SK-N-MC (cell line): ENCODE measurements at places on chromosomes 7 and 10.

DNA sequence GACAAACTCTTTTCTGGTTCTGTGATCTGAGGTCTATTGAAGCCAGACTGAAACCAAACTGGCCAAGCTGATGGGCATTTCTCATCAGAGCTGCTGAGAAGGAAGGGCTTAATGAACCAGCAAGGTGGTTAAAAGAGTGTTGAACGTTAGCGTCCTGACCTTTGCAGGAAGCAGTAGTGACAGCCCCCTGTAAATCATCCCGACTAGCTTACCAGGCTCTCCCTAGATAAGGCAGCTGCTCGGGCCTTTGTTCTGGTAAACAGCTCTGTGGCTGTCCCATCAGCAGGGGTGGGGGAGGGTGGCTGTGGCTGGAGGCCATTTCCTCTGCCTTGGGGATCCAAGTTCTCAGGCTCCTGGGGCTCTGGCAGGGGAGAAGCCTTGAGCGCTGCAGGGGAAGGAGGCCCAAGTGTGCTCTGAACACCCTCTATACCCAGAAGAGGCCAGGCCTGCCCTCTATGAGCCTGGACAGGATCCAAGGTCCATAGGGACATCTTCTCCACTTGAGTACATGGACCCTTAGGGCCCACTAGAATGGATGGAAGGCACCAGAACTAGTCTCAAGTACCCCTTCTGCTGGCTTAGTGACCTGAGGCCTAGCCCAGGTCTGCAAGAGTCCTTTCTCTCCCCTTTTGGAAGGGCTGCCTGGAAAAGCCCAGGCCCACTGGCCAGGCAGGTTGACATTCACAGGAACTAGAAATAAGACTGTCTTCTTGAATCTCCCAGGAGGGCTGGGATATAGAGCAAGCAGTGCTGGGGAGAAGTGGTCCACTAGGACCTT lies 134.6 kb downstream of the ARHGAP22 start:
- DNase-seq: no peak

GRCh38 chr10:97580421-97581367 lies 3.5 kb upstream of the HOGA1 start:
- DNase-seq: no peak

DNA sequence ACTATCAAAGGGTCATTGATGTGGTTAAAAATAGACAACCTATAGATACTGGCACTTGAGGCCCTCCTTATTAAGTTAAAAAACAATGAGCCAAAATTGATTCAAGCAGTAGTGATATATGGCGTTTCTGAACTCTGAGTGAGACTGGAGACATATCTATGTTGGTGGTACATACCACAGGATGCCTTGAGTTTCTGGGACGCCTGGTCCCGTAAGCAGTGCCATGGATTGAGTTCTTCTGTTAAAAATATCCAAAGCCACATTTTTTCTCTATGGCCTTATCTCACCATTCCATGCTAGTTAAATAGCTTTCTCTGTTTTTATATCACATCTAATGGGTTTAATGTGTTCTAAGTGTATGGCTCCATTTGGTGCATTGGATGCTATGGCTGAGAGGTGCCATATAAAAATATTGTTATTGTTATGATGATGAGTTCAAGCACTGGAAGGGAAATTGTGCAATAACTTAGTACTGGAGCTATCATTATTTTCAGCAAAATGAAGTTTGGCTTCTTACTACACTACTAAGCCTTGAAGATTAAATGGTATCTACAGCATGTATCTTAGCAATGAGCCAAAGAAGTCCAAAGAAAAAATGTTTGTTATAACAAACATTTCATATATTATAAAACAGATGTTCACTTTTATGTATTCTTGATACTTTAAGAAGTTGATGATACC lies 713.9 kb downstream of the SUGCT start:
- DNase-seq: no peak

DNA sequence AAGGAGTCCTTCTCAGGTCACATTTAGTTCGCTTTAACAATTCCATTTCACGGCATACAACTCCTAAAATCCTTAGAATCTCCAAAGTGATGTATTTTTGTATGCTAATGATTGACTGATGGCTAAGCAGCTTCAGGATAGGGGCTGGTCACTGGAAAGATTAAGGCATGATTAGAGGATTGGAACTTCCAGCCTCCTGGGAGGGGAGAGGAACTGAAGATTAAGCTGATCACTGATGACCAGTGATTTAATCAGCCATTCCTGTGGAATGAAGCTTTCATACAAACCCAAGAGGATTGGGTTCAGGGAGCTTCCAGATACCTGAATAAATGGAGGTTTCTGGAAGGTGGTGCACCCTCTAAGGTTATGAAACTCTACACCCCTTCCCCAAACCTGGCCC lies 123.9 kb upstream of the CDK13 start:
- DNase-seq: no peak

GRCh38 chr10:33341637-33342036 lies 7.2 kb upstream of the NRP1 start:
- no peak for DNase-seq

DNA sequence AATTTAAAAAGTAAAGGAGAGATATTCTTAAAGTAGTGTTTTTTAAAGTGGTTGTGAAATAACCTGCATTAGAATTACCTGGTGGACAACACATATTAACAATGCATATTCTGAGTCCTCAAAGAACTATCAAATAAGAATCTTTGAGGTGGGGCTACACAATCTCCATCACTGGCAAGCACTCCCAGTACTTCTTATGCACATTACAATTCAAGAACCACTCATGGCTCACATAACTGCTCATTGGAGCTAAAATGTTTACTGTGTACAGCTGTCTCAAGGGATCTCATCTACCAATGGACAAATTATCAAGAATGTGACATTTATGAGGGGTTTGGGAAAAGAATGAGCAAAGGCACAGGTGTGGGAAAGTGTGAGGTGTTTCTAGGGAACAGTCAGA lies 692.0 kb downstream of the PHTF2 start:
- DNase-seq: no peak

DNA sequence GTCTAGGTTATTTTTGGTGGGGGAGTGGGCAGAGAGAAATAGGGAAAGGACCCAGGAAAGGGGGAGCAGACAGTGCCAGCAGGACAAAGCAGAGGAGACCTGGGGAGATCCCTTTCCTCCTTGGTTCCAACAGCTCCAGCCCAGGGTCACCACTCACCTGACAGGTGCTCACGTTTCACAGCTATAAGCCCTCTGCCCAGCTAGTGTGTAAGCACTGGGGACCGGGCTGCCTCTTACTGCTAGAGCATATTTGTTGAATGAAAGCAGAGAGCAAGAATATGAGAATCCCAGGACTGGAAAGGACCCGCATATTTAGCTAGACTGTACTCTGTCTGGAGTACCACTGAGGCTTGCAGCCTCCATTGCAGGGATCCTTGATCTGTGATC lies 6.7 kb downstream of the ZCCHC24 start:
- no peak for DNase-seq

GRCh38 chr7:25087855-25088254 lies 37.2 kb downstream of the CYCS start:
- no peak for DNase-seq

- DNase-seq: peak; percentile 45
These were observed 28.2 kb downstream of the NOD1 start for GRCh38 chr7:30450240-30450982.

GRCh38 chr10:108562105-108562504 lies 1361.2 kb downstream of the XPNPEP1 start:
- no peak for DNase-seq

DNA sequence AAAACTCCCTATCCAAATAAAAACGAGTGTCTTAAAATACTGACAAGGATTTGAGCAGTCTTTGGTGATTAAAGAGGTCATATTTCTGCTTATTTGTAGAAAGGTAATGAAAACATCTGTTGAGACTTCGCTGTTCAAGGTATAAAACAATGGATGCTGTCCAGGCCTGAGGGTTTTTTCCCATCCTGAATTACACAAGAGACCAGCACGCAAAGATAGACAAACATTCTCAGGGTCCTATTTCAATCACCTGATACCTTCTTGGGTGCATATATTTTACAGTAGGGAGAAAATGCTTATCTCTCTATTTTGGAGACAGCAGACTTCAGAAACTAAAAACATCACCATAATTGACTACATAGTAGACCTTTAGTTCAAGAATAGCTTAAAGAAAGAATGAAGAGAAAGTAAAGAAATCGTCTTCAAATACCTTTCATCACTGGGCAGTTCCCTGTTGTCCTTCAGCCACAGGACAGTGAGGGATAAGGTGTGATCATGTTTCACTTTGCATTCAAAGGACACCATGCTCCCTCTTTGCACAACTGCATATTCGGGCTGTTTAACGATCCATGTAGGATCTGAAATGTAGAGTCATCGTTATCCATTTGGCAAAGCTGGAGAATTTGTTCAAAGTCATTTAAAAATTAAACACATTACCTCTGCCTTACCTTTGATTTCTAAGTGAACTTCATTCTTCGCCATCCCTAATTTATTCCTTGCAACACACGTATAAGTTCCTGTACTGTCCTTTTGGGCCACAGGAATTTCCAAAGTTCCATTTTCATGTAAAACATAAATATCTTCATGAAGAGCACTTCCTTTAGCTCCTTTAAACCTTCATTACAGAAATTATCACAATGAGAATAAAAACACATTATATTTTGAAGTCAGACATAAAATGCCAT lies 63.7 kb upstream of the LAMB4 start:
- no peak for DNase-seq

GRCh38 chr7:102255501-102255900 lies 31.2 kb upstream of the SH2B2 start:
- no peak for DNase-seq

- no peak for DNase-seq
These were observed 87.5 kb downstream of the RGS10 start for GRCh38 chr10:119454990-119455389.

DNA sequence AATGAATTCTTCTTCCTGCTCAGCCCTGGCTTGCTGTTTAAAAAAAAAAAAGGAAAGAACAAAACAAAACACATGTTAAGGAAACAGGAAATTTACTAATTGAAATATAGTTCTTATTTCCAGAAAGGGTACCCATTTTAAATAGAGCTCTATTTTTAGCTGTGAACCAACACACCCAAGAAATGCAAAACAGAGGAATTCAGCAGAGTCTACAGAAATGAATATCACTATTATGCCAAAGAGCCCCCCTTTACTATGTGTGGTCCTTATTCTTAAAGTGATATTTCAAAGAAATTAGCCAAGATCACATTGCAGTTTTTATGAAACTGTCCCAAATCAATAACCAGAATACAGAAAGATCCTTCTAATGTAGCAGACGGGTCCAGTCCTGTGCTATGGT lies 53.7 kb downstream of the CCDC6 start:
- no peak for DNase-seq

- no peak for DNase-seq
These were observed 606.2 kb downstream of the PCDH15 start for GRCh38 chr10:54194806-54195205.

- DNase-seq: no peak
These were observed 9.0 kb downstream of the RPEL1 start for GRCh38 chr10:103254538-103255325.

DNA sequence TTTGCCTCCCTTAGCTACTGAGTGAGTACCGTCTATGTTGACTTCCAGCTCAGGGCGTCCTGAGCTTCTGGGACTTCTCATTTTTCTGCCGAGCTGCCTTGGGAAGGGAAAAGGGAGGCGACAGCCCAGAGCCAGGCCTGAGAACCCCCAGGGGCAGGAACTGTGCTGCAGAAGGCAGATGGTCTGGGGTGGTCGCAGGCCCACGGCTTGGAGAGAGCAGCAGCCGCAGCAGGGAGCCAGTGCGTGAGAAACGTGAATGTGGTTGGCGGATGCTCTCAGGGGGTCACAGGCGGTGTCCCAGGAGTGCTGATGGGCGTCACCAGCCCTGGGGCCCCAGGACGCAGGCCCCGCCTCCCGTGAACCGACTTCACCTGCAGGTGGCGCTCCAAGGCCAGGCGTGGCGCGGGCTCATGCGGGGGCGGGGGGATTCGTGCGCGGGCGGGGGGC lies 9.2 kb upstream of the PWWP2B start:
- DNase-seq: no peak

- no peak for DNase-seq
These were observed 17.0 kb downstream of the KCP start for GRCh38 chr7:128893251-128894100.

- DNase-seq: no peak
These were observed 33.0 kb downstream of the MINDY4 start for GRCh38 chr7:30804078-30804661.

GRCh38 chr10:104899779-104900178 lies 258.7 kb downstream of the SORCS3 start:
- no peak for DNase-seq

DNA sequence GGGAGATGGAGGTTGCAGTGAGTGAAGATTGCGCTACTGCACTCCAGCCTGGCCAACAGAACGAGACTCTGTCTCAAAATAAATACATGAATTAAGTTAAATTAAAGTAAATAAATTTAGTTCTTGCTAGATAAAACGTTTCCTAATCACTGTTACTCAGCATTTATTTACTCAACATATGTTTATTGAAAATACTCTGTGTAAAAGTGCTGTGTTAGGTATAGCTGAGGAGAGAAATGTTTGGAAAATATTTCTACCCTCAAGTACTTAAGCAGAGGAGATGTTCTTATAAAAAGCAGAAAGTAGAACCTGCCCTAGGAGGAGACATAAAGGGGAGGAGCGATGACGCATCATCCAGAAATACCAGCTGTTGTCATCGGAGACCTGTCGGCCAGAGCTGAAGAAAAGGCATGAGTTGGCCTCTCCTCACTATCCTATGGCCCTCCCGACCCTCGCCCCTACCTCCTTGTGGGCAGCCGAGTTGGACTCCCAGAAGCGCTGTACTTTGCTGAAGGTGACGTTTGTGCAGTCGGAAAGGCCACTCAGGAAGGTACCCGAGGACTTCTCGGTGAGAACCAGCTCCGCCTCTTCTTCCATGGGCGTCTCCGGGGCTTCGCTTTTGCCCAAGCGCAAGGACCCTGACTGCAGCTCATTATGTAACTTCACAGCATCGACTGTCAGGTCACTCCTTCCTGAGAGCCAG lies 1.1 kb downstream of the RRP12 start:
- DNase-seq: no peak

- DNase-seq: no peak
These were observed 1.8 kb downstream of the WDR37 start for GRCh38 chr10:1058017-1058416.

- no peak for DNase-seq
These were observed 132.7 kb upstream of the CDK6 start for GRCh38 chr7:92969061-92969460.

DNA sequence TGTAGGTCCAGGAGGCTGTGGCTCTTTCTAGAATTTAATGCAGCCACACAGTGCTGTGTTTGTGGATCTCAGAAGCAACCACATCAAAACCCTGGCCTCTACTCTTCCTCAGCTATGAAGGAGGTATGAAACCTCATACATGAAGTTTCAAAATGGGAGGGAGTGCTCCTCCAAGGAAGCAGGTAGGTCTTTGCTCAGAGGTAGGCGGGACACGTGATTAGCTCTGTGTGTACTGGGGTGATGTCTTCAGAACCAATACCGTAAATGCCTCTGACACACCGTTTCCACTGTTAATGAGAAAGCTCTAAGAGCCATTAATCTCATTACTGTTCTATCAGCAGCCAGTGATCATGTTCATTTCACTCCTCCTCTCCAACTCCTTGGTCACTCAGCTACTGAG lies 126.1 kb downstream of the PLXNA4 start:
- DNase-seq: no peak
